ENCODE measurements at places on chromosomes 2 and 18. TPM values are rescaled to one million over a fixed set of nuclear protein-coding genes. Genes with fewer than 3 reads are reported as not detected.
A peak's percentile ranks its signal among the peaks of the same experiment; 100 is the strongest.

The BOLA3 gene
- 78.8 TPM for total RNA-seq

- DNase-seq = no peak
Measured at GRCh38 chr2:68250652-68251186, 1.6 kb downstream of the PPP3R1 start.

DNA sequence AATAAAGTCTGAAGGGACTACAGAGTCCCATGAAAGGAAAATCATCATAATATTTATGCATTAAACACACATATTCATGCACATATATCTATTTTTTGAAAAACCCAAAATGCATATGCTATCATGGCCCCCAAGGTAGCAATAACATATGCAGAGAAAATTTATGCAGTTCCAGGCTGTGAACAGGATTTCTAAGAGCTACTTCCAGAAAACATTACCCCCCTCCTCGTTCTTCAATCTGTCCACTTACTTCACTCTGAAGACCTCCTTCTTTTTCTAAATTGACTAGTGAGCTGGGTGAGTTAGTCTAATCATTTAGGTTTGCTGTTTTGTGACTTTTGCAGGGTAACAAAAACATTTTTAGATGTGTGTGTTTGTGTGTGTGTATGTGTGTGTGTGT lies 376.4 kb upstream of the ZEB2 start:
- no peak for DNase-seq

The PFN4 gene
- 1.9 TPM for total RNA-seq

DNA sequence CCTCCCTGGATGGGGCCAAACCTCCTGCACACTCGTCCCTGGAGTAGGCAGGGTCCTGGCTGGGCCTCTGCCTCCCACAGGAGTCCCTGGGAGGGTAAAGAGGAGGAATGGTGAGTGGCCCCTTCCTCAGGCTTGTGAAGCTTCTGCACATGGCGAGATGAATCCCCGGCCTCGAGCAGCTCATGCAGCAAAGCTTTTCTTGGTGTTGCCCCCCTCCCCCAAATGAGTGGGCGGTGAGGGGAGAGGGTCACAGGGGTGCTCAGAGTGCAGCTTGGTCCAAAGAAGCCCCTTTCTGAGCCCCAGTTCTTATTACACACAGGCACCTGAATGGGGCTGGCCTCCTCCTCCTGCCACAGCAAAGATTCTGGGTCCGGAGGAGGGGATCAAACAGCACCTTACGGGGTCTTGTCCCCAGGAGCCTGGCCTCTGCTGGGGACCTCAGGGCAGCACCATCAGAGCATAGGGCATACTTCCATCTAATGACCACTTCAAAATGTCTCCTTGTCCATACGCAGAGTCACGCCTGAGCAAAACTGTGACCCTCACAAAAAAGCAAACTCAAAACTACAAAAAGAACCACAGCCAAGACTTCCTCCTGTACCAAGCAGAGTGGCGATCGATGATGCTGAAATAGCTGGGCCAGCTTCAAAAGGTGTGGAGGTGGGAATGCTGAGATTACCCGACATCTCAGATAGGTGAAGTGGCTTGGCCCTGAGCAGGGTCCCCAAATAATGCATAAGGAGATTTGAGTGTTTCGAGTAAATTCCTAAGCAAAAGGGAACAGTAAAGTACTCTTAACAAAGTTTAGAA lies 148.4 kb upstream of the TWIST2 start:
- no peak for DNase-seq

DNA sequence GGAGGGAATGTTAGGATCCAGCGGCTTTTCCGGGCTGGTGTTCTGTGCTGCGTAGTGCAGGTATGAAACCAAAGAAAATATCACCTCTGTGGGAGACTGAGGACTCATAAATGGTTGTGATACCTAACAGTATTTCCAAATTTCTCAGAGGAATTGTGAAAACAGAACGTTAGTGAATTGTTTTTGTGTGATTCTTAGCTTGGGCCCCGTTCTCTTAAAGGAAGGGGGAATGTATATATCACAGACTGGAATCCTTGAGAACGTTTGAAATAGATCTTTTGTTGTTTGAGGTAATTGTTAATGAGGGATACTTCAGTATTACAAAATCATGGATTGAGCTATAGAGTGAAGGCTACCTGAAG lies 834 bp downstream of the ZNF638 start:
- DNase-seq = no peak

- no peak for DNase-seq
Measured at GRCh38 chr2:230455005-230455684, 39.1 kb downstream of the SP100 start.

The KCNK3 gene
- total RNA-seq = 15.3 TPM

DNA sequence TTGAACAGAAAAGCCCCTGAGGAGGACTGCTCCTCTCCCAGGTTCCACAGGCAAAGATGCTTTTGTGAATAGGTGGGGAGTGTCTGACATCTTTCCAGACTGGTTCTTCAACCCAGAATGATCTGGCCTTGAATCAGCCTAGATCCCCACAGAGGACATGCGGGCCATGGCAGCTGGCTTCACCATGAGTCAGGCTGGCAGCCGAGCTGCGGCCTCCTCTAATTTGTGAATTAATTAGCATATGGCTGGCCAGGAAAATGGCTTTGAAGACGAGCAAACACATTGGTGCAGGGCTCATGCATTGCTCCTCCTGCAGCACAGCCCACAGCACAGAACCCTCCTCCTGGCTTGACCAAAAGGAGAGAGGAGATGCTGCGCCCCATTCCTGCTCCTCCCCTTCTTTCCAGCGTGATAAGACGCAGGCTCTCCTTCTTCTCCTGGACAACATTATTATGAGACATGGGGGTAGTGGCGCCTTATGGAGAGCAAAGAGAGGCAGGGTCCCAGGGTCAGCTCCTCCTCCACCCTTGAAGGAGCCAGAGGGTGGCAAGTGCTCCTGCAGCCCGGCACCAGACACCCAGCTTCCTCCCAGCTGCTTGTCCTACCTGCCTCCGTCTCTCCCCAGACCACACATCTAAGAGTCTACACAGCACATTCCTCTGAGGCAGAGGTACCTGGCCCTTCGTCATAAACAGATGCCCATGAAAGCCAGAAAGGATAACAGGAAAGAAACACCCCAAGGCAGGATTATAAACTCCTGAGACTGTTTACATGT lies 66.7 kb downstream of the EDAR start:
- no peak for DNase-seq

The MRO gene
- total RNA-seq = not detected

DNA sequence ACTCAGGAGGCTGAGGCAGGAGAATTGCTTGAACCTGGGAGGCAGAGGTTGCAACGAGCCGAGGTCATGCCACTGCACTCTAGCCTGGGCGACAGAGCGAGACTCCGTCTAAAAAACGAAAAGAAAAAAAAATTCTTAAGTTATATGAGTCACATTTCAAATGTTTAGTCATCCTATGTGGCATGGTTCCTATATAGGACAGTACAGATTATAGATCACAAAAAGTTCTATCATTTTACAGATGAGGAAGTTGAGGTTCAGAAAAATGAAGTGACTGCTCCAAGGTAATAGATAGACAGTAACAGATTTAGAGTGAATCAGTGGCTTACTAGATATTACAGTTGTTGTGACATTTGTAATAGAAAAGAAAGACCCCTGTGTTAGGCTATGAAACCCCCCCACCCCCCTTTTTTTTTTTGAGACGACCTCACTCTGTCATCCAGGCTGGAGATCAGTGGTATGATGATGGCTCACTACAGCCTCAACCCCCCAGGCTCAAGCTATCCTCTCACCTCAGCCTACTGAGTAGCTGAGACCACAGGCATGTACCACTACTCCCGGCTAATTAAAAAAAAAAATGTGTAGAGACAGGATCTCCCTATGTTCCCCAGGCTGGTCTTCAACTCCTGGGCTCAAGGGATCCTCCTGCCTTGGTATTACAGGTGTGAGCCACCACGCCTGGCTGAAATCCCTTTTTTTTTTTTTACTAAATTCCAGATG lies 22.7 kb downstream of the PTPN4 start:
- no peak for DNase-seq

The FBXO48 gene
- total RNA-seq = 0.54 TPM

The OSBPL6 gene
- total RNA-seq = 3.8 TPM

GRCh38 chr2:19488009-19488691 lies 129.7 kb upstream of the OSR1 start:
- peak; percentile 81 for DNase-seq

The SLC23A3 gene
- 1.2 TPM for total RNA-seq

The RBM44 gene
- total RNA-seq = 0.07 TPM

DNA sequence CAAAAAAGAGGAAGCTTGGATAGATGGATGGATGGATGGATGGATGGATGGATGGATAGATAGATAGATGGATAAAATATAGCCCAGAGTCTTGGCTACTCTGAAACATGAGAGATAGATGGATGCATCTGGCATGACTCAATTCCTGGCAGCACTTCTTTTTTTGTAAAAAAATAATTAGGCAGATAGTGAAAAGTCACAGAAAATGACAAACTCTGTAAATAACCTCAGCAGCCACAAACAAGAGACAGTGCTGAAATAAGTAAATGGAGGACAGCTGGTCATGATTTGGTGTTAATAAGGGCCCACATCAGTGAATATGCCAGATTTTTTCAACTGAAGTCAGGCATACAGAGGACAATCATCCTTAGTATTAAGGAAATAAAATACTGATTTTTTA lies 585.0 kb upstream of the GCFC2 start:
- DNase-seq = no peak

DNA sequence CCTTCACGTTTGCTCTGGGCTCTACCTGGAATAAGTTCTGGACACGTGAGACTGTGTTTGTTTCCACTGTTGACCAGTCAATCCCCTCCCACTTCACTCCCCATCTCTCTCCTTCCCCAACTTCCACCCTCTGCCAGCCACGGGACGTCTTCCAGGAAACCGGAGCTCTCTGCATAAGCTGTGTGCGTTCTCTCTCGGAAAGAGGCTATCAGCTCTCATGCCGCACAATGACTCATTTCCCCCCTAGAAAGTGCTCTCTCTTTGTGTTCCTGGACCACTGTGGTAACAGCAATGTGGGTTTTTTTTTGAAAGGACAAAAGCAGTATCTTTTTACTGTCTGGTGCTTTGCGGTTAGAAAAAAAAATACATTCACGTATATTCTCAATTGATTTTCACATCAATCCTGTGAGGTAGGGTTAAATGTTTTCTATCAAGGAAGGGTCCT lies 10.2 kb downstream of the PROKR1 start:
- DNase-seq = peak; percentile 28
